Psoas muscle (tissue), 8 donors: ENCODE measurements at places on chromosomes 6 and 20. TPM values are rescaled to one million over a fixed set of nuclear protein-coding genes. Genes with fewer than 3 reads are reported as not detected.

Gene POM121L2
- not detected for total RNA-seq

Gene BMP7
- not detected for total RNA-seq

Gene TNFRSF6B
- 1.6 TPM for total RNA-seq

Gene EFCAB8
- total RNA-seq: not detected

Gene PRPH2
- 4.9 TPM for total RNA-seq

Gene BTNL2
- not detected for total RNA-seq

Gene RRBP1
- 21.8 TPM for total RNA-seq

Gene BEND3
- 1.7 TPM for total RNA-seq

Gene BACH2
- total RNA-seq: 5.9 TPM

Gene PROKR2
- total RNA-seq: not detected

Gene PAX1
- 0.38 TPM for total RNA-seq

Gene SIRPD
- not detected for total RNA-seq

Gene ZSWIM3
- 1.4 TPM for total RNA-seq

Gene KIF6
- total RNA-seq: not detected

Gene TXLNB
- 230 TPM for total RNA-seq

Gene RIMS1
- 1.4 TPM for total RNA-seq

Gene KIF25
- not detected for total RNA-seq

Gene SLC35D3
- total RNA-seq: not detected

Gene DEFB132
- total RNA-seq: not detected

Gene CSE1L
- 51.7 TPM for total RNA-seq

Gene DDAH2
- 11.1 TPM for total RNA-seq

Gene PARD6B
- 1.3 TPM for total RNA-seq

Gene MOXD1
- not detected for total RNA-seq

Gene TJAP1
- total RNA-seq: 31.4 TPM

Gene CALHM4
- total RNA-seq: 1.2 TPM

Gene TDRD6
- total RNA-seq: 0.17 TPM

Gene SDCBP2
- total RNA-seq: 1.6 TPM

Gene MTFR2
- total RNA-seq: 0.20 TPM

Gene CFB
- total RNA-seq: 3.5 TPM

Gene MUC21
- total RNA-seq: not detected

Gene GABRR1
- not detected for total RNA-seq

Gene ACTL10
- 0.42 TPM for total RNA-seq

Gene APCDD1L
- 0.22 TPM for total RNA-seq

Gene ZNF165
- 0.14 TPM for total RNA-seq

Gene FRK
- 4.2 TPM for total RNA-seq

Gene IRF4
- total RNA-seq: 0.59 TPM

Gene MEP1A
- total RNA-seq: not detected

Gene KCNQ2
- total RNA-seq: 0.19 TPM

Gene OR2H1
- not detected for total RNA-seq

Gene TMX4
- total RNA-seq: 51.2 TPM

Gene RIPOR2
- total RNA-seq: 4.1 TPM

Gene HRH3
- not detected for total RNA-seq

Gene DYNLT2
- 1.3 TPM for total RNA-seq

Gene SLC22A2
- 0.39 TPM for total RNA-seq
